Anterior cingulate cortex (tissue), 58 donors: ENCODE measurements at places on chromosomes 2 and 18.

DNA sequence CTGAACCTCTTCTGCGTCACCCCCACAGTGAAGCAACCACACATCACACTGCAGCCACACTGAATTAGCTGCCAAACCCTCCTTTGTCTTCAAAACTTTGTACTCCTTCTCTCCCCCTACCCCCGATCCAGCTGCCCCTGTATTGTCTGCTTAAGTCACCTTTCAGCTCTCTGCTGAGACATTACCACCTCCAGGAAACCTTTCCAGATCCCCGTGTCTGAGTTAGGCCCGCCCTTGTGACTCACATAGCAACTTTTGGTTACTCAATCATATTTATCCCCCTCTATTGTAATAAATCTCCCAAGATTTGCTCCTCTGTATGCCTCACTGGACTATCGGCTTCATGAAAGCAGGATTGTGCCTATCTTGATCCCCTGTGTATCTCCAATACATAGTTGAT, 82.8 kb upstream of the CDCA7 start:
- DNase-seq = no peak

DNA sequence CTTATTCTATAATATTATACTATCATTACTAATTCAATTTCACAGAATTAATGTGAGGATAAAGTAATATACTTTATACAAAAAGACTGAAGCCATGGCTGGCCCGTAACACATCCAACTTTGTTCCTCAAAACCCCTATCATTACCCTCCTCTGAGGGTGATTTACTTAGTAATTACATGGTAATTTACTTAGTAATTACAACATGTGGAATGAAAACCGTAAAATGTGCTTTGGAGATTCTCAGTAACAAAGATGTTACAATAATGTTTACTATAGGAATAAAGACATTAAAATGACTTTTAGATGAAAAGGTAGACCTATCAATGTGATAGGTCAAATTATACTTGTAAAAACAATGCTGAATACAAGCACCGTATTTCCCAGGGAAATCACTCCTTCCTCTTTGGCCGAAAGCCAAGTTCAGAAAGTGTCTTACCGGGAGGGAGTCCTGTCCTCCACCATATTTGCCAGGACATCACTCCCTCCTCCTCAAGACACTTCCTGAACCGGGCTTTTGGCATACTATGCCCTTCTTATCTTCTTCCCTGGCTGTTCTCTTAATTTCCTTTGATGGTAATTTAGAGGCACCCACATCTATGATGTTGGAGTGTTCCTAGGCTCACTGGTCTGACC, 1047.8 kb downstream of the SOCS6 start:
- no peak for DNase-seq

DNA sequence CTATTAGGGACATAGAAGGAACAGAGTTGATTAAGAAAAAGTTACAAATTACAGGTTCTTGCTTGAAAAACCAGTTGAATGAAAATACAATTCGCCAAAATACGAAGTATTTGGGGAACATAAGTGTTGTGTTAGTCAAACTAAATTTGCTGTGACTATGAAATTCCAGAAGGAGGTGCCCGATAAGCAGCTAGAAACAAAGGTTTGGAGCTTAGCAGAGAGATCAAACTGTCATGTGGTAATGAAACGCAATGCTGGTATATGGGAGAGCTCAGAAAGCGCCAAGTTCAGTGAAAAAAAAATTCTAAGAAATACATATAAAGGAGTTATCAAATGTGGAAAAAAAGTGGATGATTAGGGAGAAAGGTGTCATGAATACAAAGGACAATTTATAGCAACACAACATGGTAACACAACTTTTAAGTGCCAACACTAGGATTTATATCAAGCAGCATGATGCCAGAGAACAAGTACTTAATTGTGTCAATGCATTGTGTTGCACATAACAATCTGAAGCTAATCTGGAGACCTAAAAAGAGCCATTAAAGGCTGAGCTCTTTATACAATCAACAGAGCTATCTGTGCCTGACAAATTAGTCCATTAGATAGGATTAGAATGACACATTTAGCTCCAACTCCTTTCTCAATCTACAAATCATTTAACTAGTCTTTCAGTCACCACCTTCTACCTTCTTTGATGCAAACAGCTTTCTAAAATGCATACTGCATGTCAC, 31.2 kb downstream of the SMAD2 start:
- no peak for DNase-seq

- no peak for DNase-seq
Observed at GRCh38 chr2:112867701-112868631, 31.4 kb upstream of the IL1B start.

DNA sequence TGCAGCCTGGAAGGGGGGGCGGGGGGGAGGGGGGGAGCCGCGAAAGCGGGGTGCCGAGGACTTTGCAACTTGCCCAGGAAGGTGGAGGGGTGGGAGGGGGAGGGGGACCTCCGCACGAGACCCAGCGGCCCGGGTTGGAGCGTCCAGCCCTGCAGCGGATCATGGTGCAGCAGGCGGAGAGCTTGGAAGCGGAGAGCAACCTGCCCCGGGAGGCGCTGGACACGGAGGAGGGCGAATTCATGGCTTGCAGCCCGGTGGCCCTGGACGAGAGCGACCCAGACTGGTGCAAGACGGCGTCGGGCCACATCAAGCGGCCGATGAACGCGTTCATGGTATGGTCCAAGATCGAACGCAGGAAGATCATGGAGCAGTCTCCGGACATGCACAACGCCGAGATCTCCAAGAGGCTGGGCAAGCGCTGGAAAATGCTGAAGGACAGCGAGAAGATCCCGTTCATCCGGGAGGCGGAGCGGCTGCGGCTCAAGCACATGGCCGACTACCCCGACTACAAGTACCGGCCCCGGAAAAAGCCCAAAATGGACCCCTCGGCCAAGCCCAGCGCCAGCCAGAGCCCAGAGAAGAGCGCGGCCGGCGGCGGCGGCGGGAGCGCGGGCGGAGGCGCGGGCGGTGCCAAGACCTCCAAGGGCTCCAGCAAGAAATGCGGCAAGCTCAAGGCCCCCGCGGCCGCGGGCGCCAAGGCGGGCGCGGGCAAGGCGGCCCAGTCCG, 540 bp downstream of the SOX11 start:
- DNase-seq = no peak

DNA sequence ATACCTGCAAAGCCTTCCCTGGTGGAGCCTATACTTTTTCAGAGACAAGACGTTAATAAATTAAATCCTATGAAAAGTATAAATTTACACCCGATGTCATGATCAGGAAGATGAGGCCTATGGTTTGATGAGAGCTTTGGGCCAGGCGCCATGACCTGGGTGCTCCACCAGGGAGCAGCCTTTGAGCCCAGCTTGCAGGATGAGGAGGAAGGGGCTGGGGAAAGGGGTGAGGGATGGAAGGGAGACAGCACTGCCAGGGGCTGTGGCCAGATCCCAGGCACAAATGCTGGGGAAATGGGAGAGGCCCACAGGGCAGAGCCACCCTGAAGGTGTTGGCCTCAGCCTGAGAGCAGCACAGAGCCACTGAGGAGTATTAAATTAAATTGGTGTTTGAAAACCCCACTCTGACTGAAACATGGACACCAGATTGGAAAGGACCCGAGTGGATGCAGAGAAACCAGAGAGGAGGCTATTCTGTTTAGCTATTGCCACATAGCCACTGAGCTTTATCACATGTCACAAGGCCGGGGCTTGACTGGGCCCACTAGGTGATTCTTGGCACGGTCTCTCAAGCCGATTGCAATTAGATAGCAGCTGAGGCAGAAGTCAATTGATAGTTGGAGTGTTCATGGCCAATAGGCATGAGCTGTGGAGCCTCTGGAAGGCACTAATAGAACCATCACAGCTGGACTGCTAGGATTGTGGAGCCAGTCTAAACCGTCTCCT, 9.6 kb upstream of the FAHD2A start:
- DNase-seq = no peak

DNA sequence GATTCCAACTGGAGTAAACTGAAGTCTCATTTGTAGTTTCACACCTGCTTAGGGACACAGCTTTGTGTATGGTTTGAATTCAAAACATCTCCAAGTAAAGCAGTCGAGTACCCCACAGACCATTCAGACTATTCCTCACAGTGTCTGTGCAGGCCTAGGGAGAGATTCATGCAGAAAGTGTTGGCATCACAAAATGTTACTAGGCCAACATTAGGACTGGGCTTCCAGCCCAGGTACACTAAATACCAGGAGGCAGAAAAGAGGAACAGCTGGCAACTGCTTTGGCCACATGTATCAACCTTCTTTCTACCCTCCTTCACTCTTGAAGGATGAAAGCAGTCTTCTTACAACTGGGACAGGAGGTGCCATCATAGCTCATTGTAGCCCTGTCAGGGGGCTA, 270.4 kb upstream of the TMEFF2 start:
- DNase-seq = no peak
